ENCODE measurements at places on chromosomes 6 and 20. TPM values are rescaled to one million over a fixed set of nuclear protein-coding genes. Genes with fewer than 3 reads are reported as not detected.

DNA sequence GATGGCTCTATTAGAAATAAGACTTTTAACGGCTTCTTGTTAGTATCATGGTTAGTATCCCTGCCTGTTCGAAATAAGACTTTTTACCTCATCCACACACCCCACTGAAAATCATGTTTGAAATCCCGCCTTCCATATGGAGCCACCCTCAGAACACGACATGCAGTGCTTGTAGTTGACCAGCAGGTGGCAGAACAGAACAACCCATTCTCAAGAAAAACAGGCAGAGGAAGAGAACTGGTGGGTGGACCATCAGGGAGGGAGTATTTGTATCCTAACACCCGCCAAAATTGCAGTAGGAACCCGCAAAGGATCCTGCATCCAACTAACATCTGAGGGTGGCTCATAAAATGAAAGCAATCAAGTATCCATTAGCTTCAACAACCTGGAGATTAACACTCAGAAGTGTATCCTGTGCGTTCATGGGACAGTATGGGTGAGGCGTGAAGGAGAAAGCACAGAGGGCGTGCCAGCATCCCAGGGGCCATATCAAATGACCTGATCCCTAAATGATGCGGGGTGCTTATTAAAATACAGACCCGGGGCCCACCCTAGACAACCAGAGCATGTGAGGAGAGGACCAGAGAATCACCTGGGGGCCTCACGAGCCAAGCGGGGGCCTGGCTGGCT, 89.6 kb upstream of the NHSL1 start:
- peak; percentile 28 for DNase-seq

DNA sequence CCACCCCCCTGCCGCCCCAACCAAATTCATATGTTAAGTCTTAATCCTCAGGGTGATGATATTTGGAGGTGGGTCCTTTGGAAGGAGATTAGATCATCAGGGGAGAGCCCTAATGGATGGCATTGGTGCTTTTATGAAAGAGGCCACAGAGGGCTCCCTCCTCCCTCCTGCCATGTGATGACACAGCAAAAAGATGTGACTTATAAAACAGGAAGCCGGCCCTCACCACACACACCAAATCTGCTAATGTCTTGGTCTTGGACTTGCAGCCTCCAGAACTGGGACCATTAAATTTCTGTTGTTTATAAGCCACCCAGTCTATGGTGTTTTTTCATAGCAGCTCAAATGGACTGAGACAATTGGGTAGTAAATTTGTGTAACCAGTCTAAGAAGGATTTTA, 176.3 kb downstream of the ADGRG6 start:
- no peak for DNase-seq

DNA sequence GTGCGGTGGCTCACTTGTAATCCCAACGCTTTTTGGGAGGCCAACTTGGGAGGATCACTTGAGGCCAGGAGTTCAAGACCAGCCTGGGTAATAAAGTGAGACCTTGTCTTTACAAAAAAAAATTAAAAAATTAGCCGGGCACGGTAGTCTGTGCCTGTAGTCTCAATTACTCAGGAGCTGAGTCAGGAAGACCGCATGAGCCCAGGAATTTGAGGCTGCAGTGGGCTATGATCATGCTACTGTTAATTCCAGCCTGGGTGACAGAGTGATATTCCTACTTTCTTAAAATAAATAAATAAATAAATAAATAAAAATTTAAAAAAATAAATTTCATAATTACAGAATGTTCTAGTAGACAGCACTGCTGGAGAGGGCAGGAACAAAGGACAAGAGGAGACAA, 62.4 kb downstream of the DST start:
- DNase-seq: no peak

The TRIM40 gene
- total RNA-seq: not detected

DNA sequence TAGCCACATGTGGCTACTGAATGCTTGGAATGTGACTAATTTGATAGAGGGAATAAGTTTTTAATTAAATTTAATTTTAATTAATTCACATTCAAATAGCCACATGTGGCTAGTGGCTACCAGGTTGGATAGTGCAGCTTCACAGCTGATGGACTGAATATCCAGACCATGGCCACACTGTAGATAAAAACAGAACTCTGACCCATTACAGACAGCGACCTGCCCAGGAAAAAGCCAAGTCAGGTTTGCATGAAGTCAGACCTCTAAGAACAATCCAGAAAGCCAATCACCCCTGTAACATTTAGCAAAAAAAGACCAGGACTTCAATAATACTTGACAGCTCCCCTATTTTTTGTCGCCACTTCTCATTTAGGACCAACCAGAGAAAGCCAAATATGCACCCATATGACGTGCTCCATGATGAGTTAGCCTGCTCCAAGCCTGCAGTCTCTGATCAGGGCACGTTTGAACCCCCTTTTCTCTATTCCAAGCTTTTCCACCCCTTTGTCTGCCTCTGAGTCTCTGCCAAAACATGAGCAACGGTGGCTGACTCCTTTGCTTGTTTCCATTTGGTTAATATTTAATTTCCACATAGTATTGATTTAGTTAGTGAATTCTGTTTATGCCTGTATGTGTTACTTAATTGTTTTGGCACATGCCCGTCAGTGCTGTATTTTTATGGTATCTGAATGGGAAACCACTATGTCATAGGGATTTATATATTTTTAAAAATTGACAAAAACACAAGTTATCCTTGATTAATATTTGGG, 636.3 kb downstream of the UTRN start:
- no peak for DNase-seq

The FAM184A gene
- 0.52 TPM for total RNA-seq

DNA sequence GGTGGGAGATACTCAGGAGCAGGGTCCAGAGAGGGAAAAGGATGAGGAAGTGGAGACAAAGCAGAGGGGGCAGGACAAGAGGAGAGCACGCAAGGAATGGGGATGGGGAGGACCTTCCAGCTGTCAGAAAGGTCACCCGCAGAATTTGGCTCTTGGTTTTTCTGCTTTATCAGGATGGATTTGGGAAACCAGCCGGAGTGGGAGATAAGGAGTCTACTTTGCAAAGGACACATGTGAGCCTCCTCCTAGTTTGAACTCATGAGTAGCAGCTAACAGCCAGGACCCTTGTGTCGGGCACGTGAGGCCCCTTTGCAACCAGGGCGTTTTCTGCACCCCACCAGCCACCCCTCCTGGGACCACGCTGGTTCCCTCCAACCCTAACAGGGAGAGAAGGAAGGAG, 7.6 kb upstream of the MICA start:
- no peak for DNase-seq

DNA sequence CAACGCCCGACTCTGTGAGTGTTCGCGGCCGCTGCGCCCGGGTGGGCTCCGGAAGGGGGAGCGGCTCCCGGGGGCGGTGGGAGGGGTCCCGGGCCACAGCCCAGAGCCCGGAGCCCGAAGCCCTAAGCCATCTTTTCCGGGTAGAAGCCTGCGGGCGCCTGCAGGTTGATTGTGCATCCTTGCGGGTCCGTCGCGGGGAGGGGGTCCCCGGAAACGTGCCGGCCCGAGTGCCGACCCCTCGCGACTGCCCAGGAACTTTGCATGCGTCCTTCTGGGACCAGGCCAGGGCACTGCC, 413 bp downstream of the PTPRA start:
- peak; percentile 60 for DNase-seq

DNA sequence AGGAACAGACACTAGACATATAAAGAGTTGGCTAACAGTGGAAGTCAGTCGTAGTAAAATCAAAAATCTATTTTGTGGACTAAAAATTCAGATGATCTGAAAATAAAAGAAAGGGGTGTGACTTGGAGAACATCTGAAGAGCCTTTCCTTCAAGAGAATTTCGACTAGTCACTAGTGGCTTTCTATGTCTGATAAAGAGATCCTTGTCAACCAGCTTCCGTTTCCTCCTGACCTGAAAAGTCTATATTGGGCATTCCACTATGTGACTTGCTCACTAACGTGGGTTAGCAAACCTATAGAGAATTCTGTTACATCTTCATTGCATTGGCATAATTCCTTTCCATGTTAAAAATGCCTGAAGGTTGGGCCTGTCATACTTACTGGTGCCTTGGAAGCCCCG, 25.9 kb downstream of the TRAF3IP2 start:
- no peak for DNase-seq

DNA sequence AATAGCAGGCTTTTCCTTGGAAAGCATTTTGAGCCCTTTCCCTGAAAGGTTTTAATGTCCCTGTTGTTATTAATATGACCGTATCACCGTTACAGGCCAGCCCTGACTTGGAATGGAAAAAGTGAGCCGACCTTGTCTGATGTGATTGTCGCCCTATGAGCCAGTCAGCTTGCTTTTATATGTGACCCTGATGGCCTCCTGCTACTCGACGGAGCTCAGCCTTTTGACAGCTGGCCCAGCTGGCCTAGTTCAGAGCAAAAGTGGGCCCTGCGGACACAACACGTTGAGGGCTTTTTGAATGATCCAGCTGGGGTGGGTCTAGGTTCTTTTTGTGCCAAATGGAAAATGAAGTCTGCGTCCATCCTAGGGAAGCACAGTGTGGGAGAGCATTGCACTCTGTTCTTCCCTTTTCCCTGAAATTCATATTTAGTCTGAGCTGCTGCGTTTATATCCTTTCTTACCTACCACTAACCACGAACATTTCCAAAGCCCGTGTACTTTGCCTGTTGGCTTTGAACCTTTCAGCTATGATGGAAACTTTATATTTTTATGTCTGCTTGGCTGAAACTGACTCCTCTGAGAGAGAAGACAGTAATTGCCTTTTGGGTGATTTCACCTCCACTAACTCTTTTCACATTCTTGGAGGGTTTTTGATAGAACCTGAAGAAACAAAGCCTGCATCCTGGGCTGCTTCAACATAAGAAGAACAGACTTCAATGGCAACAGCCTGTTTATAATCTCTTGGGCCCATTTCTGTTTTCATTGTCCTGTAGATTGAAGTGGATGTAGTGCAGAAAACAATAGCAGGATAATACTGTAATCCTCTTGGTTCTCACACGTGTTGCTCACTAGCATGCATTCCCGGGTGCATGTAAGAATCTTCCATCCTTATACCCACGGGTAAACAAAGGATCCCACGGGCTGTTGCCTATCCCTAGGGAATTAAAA, 121.8 kb upstream of the HDGFL1 start:
- peak; percentile 12 for DNase-seq

The CCDC28A gene
- total RNA-seq: 4.7 TPM

GRCh38 chr6:134416418-134417154, 98.7 kb upstream of the SGK1 start:
- no peak for DNase-seq

DNA sequence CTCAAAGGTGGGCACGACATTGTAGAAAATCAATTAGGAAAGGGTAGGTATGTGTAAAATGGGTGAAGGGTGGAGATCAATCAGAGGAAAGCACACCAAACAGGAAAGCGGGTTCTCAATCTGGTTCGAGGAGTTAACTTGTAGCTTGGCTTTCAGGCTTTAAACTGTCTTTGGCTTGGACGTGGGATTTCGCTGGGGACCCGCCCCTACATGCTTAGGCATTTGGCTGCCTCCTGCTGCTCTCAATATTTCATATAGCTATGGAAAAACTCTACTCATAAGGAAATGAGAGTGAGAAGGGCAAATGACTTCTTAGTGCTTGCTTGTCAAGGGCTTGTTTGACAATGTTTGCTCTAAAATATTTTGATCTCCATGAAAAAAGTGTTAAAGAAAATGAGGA, 38.1 kb upstream of the PDE7B start:
- no peak for DNase-seq

DNA sequence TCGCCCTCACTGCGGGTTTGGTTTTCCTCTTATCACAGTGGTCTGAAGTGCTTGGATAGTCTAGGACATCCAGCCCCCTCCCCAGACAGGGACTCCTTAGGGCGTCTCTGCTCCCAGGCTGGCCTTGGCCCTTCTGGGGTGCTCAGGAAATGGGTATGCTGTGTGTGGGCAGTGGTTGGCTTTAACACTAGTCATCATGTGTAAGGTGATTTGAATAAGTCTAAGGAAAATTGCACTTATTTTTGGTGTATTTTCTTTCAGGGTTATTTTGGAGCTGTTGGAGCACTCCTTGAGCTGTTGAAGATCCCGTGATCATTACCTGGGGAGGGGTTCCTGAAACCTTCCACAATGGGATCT, 33.8 kb downstream of the PANK2 start:
- no peak for DNase-seq

- DNase-seq: peak; percentile 69
These were observed 146.3 kb downstream of the MTFR2 start for GRCh38 chr6:136103763-136104311.

DNA sequence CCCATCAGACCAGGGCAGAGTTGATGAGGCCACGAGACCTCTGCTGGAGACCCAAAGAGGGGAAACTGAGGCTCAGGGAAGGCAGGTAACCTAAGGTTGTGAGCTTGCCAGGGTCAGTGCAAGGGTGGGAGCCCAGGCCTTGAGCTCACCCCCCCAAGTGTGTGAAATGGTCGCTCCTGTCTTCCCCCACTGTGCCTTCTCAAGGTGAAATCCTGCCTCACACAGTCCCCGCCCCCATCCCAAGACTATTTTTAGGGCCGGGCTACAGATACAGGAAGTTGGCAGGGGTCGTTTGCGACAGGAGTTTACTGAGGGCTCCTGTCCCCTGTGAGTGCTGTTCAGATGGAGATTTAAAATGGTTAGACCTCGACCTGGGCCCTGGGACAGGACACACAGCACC, 18.7 kb upstream of the GATA5 start:
- DNase-seq: peak; percentile 82

The RSPH4A gene
- 0.71 TPM for total RNA-seq

- DNase-seq: no peak
These were observed 212.6 kb downstream of the PLCB1 start for GRCh38 chr20:8344631-8345030.

The GHRH gene
- not detected for total RNA-seq
